ENCODE measurements at places on chromosomes 6 and 20. TPM values are rescaled to one million over a fixed set of nuclear protein-coding genes. Genes with fewer than 3 reads are reported as not detected.

- no peak for DNase-seq
- H3K36me3 ChIP-seq, result no peaks in the 10 kb centered on the region
- no peaks in the 10 kb centered on the region for H3K27me3 ChIP-seq
Observed at GRCh38 chr20:9215539-9215938, 146.7 kb downstream of the PLCB4 start.

DNA sequence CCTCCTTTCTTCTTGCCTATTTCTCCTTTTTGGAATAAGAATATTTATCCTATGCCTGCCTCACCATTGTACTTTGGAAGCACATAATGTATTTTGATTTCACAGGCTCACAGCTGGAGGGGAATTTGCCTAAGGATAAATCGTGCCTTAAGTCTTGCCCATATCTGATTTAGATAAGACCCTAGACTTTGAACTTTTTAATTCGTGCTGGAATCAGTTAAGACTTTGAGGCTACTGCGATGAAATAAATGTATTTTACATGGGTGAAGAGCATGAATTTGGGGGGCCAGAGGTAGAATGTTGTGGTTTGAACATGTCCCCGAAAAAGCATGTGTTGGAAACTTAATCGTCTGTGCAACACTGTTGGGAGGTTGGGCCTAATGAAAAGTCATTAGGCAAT is 648.8 kb downstream of the EPHA7 start:
- H3K36me3 ChIP-seq, result no peaks in the 10 kb centered on the region
- no peaks in the 10 kb centered on the region for H3K27me3 ChIP-seq
- no peak for DNase-seq
- H3K27ac ChIP-seq, result no peak overlapping the region
- H3K4me1 ChIP-seq, result no peaks in the 10 kb centered on the region

DNA sequence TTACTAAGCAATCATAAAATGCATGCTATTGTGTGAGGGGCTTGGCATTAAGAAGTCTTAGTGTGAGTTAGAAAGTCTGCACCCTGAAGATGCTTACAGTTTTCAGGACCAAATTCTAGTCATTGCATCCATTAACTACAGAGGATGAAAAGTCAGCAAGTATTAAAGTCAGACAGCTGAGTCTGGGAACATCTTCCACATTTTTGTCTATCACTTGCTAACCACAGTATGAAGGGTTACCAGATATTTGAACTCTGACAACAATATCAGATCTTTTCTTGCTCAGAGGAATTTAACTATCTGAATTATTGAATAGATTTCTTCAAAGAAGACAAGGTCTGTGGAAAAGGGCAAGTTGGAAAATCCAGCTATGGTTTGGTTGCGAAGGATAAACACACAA is 264.4 kb downstream of the BTBD9 start:
- H3K36me3 ChIP-seq, result no peaks in the 10 kb centered on the region
- H3K4me1 ChIP-seq, result peaks cover 6% of the 10 kb centered on the region
- H3K4me3 ChIP-seq, result no peak overlapping the region
- no peaks in the 10 kb centered on the region for H3K27me3 ChIP-seq
- no peak overlapping the region for H3K27ac ChIP-seq

DNA sequence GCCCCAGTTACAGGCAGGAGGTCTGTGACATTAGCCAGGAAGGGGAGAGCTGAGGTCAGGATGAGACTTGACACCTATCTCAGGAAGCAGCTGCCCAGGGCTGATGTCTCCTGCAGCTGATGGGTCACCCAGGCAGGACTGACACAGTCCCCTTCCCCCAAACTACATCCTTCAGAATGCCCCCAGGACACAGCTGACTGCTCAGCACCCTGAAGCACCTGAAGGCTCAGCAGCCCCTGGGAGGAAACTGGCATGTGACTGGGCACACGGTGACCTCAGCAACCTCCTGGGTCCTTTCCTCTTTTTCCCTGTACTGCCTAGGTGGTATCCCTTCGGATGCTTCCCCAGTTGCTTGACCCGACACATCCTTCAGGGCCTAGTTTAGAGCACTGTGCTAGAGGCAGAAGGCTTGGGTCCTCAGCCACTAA is 1.9 kb downstream of the SDC4 start:
- peaks cover 57% of the 10 kb centered on the region for H3K4me1 ChIP-seq
- H3K27me3 ChIP-seq, result no peaks in the 10 kb centered on the region
- H3K36me3 ChIP-seq, result no peaks in the 10 kb centered on the region
- H3K4me3 ChIP-seq, result peak overlapping the region; percentile 87
- no peak for DNase-seq

The AK9 gene
- 3.2 TPM for total RNA-seq

The FOXA2 gene
- not detected for total RNA-seq

GRCh38 chr6:143258945-143259344 is 191.6 kb downstream of the ADAT2 start:
- H3K27me3 ChIP-seq, result no peaks in the 10 kb centered on the region
- H3K4me3 ChIP-seq, result no peak overlapping the region
- no peaks in the 10 kb centered on the region for H3K4me1 ChIP-seq
